ENCODE measurements at places on chromosomes 2 and 18.

DNA sequence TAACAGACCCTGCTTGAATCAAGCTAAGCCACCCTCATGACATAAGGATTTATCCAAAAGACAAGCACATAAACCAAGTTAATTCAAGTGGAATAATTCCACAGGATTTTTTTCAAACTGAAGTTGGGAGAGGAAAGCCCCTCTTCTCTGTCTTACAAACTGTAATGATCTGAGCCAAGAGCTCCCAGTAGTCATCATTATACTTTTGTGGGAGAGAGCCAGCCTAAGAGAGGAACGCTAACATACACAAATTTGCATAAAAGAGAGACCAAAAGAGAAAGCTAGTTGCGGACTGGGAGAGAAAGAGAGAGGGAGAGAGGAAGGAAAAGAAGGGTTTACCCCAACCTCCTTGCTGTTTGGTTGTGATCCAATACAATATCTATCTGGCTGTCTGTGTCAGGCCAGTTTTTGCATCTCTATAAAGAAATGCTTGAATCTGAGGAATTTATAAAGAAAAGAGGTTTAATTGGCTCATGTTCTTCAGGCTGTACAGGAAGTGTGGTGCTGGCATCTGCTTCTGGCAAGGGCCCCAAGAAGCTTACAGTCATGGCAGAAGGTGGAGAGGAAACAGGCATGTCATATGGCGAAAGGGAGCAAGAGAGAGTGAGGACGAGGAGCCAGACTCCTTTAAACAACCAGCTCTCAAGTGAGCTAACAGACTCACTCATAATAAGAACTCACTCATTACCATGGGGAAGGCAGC lies 20.8 kb upstream of the PUM2 start:
- no peak for DNase-seq

GRCh38 chr2:36682562-36682961 lies 13.9 kb upstream of the VIT start:
- DNase-seq, result no peak

GRCh38 chr18:60090170-60090569 lies 190.4 kb downstream of the PMAIP1 start:
- DNase-seq, result no peak

GRCh38 chr2:132595186-132595585 lies 74.8 kb downstream of the LYPD1 start:
- no peak for DNase-seq

Measured in activated CD8-positive, alpha-beta memory T cell treated with anti-CD3 and anti-CD28 coated beads for 48 hours (primary cell).